NB4 (cell line): ENCODE measurements at places on chromosomes 2 and 18.

GRCh38 chr2:109680523-109681297, 66.5 kb downstream of the SOWAHC start:
- no peak for DNase-seq

DNA sequence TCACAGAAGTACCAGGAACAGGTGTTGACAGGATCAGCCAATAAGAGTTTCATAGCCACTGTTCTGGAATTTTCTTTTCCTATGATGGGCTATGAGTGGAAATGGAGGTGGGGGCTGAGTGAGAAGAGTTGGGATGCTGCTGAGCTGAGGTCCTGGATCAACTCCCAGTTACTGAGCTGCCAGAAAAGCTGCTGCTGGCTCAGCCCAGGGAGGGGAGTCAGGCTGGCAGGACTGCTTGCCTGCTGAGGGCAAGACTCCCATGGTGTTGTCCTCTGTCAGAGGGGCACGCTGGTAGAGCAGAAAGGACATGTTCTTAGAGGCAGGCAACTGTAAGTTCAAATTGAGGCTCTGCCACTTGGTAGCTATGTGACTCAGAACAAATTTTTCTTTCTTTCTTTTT, 11.8 kb downstream of the TPGS2 start:
- DNase-seq, result no peak

GRCh38 chr2:136209561-136210454, 91.9 kb upstream of the CXCR4 start:
- peak; percentile 48 for DNase-seq

DNA sequence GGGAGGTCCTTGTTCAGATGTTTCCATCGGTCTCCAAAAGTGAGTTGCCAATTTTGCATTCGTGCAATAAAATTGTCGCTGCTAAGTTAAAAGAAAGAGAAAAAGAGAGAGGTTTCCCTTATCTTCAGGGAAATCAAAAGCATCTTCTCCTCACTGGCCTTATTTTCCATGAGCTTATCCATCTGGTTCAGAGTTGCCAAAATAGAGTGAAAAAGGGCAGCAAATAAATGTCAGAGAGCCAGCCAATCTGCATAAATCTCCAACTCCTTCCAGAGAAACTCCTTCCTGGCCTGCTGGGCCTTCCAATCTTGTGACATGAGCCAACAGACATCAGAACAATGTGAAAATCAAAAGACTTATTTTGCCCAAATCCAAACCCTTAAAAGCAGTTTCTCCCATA, 28.4 kb downstream of the PAX3 start:
- no peak for DNase-seq

DNA sequence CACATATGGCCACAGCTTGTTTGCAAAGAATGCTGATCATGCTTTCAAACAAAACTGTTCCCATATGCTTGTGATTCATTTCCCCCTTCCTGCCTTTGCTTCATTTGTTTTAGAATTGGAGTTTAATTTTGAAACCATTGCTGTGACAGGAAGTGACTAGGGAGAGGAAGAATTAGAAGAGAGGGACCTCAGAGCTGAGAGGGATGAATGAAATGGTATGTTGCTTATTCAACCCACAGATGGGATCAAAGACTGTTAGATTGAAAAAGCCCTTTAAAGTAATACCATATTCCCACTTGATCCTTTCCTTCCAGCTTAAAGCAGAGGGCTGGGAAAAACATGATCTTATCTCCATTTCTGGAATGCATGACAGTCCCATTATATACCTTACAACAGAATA, 106.2 kb upstream of the RNF152 start:
- no peak for DNase-seq

DNA sequence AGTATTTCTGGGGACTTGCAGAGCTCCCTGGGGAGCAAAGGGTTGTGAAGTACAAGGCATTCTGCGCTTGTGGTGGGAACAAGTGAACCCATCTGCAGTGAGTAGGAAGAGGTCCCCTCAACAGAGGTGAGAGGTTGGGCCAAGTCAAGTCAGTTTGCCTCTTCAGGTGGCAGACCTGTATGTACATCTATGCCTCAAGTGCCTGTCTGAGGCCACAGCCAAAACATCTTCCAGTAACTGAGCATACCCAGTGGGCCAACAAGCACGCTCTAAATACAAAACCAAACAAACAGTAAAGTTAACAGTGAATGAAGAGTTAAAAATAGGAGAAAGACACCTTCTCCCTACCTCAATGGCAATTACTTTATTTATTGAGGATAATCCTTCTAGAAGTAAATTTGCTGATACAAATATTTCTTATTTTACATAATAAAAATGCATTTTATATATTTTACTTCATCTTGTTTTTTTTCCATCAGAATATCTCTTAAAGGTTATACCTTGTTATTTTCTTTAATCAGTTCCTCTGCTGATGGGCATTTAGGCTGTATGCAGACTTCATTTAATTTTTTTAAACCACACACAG, 2.5 kb downstream of the GYPC start:
- no peak for DNase-seq

DNA sequence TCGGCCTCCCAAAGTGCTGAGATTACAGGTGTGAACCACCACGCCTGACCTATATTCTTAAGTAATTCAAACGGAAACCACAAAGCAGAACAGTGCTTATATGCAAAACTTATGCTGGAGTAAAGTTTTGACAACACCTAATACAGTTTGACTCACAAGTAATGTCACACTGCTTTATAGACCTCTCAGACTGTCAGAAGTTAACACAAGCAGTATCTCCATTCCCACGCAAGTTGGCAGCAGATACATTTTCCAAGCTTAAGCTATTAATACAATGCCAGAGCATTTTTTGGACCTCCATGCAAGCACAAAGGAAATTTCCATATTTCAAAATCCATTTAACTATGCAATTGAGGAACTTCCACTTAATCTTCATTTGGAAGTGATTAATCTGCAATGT, 21.0 kb upstream of the SANBR start:
- DNase-seq, result peak; percentile 15

DNA sequence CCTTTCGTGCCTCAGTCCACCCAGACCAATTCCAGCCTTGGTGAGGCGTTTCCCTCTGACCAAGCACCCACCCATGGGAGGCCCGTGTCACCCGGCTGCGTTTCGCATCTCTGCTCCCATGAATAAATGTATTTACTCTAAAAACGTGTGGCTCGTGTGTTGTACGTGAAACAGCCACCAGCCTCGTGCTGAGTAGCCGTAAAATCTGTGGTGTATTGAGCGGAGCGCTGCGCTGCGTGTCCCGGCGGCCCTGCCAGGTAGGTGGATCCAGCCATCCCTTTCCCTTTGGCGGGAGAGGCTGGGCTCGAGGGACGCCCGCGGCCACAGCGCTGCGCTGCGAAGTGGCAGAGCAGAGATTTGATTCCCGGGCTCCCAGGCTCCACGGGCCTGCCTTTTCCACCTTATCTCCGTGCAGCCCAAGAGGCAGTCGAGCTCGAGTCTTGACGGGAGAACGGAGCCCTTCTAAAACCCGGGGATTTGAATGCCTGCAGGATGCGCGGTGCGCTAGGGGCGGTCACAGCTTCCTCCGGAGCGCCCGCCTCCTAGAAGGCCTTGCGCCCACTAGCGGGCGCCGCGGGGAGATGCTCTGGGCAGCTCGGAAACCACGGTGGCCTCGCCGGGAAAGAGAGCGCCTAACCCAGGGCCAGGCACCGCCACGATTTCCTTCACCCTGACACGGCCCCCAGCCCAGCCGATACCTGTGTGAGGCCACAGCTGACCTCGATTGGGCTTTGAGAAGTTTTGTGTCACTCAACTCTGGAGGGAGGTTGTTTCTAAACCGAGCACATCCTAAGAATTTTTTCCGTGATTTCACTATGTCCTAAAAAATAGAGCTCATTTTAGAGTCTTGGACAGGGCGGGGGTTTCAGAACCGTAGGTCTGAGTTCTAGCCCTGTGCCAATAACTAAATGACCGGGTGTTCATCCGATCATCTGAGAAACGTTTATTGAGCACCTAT, 3.9 kb upstream of the PSMD1 start:
- peak; percentile 91 for DNase-seq

DNA sequence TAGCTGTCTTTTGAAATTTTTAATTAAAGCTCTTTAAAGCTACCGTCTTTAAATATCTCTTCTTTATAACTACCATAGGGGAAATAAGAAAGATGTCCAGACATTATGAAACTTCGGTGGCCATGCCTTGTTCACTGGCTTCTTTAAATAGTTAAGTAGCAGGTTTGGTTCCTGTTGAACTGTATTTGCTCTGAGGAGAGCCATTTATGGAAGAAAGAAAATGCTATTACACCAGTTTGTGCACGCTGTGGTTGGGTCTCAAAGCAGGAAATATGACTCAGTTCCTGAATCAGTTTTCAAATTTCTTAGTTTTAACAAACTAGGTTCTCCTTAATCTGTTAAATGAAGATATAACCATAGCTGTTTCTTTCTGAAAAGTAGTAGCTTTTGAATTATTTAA, 12.2 kb downstream of the ARPC2 start:
- DNase-seq, result peak; percentile 94

- no peak for DNase-seq
Measured at GRCh38 chr2:237701033-237701858, 73.9 kb downstream of the LRRFIP1 start.

DNA sequence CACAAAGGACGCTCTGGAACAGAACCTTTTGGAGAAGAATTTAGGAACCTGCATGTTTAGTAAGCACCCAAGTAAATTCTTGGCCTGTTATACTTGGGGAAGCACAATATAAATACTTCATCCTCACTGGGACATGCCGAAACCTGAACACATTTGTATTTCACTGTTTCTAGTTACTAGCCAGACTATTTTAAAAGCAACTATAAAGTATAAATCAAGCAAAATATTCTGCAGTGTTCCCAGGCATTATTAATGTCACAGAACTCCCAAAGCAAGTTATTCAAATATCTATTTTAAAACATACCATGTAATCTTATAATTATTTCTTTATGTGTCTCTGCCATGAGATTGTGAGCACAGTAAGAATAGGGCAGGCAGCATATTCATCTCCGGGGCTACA, 54.8 kb downstream of the CALCRL start:
- no peak for DNase-seq

DNA sequence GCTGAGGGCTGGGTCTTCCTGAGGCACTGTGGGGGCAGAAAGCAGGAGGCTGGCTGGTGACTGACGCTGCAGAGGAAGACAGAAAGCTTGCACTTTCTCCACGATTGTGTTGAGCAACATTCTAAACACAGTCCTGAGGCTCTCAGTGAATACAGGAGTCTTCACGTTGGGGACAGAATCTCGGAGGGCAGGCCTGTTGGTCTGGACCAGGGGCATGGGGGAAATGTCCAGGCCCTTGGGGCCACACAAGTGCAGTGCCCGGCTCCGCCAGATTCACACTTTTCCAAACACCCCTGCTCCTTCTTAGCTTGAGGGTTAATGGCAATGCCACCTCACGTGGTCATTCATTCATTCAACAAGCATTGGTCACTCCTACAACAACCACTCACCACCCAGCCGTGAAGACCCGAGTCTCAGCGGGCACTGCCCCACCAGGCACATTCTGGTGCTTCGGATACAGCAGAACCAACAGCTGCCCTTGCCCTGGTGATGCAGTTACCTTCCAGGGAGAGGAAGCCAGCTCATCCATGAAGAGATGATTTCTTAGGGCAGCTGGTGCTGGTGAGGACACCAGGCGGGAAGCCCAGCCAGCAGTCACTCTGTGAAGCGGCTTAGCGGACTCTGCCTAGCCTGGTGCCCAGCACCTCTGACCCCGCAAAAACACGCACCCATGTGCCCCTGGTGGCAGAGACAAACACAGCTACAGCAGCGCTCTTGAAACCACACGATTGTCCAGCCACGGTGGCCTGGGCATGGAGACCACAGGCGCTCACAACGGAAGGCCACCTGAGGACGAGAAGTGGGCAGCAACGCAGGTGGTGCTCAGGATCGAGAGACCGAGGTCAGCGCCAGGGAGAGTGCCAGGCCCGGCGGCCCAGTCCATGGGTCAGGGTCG, 10.9 kb upstream of the GPC1 start:
- no peak for DNase-seq

GRCh38 chr2:221420245-221420644, 151.9 kb downstream of the EPHA4 start:
- DNase-seq, result no peak

DNA sequence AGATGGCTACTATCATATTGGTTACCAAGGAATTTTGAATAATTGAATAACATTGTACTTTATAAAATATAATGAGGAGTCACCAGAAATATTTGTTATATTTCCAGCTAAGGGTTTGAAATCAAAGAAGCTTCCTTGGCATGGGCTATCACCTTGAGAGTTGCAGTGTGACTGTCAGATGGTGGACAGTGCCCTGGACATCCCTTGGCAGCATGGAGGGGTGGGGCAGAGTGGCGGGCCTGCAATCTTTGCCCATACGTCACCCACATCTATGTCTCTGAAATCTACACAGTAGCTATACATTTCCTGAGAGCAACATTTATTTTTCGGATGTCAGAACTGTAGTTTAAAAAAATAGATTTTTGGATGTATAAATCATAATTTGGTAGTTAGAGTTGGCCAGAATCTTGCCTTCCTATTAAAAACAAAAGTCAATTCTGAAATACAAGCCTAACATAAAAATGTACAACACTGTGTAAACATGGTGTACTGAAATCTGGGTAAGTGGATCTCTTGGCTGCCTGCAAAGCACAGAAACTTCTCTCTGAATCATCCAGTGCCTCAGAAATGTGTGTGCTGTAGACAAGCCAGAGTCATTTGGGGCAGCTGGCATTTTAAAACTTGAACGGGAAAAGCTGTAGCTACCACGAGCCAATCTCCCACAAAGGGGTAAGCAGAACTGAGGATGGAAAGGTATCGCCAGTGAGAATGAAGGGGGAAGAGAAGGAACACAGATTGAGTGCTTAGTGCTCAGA, 124.2 kb upstream of the ARHGAP28 start:
- DNase-seq, result no peak

DNA sequence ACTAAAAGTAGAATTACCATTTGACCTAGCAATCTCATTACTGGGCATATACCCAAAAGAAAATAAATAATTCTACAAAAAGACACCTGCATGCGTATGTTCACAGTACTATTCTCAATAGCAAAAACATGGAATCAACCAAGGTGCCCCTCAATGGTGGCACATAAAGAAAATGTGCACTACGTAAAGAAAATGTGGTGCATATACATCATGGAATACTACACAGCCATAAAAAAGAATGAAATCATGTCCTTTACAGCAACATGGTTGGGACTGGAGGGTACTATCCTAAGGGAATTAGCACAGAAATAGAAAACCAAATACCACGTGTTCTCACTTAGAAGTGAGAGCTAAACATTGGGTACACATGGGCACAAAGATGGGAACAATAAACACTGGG, 250.7 kb upstream of the TNP1 start:
- DNase-seq, result no peak

DNA sequence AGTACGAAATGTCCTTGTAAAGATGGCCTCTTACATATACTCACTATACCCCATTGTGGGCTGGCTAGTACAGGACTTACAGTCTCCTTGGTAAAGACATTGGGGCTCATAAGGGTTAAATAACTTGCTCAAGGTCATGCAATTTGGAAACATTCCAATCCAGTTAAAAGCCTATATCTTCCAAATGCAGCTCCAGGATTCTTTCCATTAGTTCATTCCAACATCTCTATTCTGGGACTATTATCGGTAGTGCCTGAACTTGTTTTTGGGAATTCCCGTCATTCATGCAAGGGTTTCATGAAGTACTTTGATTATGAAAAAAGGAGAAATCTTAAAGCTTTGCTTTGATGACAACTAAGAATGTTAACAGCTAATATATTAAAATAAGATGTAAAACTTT, 99.2 kb upstream of the SLC8A1 start:
- DNase-seq, result no peak
